ENCODE measurements at places on chromosomes 7 and 10.

- DNase-seq, result peak; percentile 24
Measured at GRCh38 chr7:129612112-129613015, 844 bp downstream of the NRF1 start.

DNA sequence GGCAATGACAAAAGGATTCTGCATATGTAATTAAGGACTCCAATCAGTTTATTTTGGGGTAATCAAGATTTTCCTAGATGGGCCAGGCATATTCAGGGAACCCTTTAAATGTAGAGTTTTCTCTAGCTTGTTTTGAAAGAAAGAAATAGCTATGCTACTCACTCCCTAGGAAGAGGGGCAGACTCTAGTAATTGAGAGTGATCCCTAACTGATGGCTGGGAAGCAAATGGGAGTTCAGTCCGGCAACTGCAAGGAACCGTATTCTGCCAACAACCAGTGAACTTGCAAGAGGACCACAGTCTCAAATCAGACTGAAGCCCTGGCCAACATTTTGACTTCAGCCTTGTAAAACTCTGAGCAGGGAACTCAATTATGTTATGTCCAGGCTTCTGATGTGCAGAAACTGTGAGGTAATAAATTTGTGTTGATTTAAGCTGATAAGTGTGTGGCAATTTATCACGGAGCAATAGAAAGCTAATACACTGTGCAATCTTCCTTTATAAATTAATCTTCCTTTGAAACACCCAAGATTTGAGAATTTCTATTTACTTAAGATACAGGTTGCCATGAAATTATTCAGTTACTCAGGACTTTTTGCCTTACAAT, 14.0 kb downstream of the AOAH start:
- DNase-seq, result no peak

DNA sequence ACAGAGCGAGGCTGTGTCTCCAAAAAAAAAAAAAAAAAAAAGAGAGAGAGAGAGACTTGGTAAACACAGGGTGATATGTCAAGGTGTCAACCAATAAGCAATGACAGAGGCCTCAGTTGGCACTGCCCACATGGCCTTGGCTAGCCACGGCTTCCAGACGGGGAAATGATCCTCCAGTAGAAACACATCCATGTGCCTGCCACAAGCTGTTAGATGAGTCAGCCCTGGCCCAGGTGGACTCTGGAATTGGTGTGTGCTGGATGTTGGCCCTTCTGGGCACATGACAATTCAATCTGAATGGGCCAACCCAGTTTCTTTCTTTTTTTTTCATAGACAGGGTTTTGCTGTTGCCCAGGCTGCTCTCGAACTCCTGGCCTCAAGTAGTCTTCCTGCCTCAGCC, 13.7 kb downstream of the RFC2 start:
- no peak for DNase-seq

GRCh38 chr10:25758041-25758457, 176.0 kb upstream of the MYO3A start:
- DNase-seq, result no peak

GRCh38 chr10:35565602-35566081, 39.5 kb upstream of the GJD4 start:
- DNase-seq, result no peak

- DNase-seq, result no peak
Measured at GRCh38 chr7:5143106-5143505, 46.9 kb upstream of the WIPI2 start.

DNA sequence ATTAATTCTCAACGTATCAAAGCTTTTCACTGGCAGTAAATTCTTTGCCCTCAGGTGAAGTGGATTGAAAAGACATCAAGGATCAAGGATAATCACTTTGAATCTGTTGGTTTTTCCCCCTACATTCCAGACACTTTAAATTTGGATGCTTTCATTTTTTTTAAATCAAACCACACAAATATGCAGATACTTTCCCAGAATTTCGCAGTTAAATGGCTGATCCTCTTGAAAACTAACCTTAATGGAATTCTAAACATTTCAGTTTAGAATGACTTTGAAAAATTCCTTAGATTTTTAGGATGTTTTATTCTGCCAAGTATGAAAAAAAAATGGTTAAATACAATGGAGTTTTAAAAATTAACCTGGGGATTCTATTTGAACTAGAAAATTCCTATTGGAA, 325.9 kb downstream of the GFRA1 start:
- peak; percentile 34 for DNase-seq

GRCh38 chr7:7098280-7098818, 84.0 kb upstream of the C1GALT1 start:
- peak; percentile 39 for DNase-seq

GRCh38 chr7:32074787-32075585, 4.8 kb upstream of the PDE1C start:
- DNase-seq, result no peak

DNA sequence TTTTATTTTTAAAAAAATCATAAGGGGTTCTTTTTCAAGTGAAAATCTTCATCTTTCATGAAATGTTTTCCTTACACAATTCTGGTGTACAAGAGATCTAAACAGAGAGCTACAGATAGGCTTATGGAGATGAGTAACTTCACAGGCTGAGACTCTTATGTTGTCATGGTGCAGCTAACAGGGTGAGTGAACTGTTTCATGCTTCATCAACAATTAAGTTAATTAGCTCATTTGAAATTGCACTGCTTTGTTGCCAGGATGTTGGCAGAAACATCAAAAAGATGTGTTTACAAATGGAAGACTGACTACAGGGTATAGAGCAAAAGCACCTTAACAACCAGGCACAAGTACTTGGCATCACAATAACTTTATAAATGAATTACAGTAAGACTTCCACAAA, 230.8 kb downstream of the FOXP2 start:
- no peak for DNase-seq

DNA sequence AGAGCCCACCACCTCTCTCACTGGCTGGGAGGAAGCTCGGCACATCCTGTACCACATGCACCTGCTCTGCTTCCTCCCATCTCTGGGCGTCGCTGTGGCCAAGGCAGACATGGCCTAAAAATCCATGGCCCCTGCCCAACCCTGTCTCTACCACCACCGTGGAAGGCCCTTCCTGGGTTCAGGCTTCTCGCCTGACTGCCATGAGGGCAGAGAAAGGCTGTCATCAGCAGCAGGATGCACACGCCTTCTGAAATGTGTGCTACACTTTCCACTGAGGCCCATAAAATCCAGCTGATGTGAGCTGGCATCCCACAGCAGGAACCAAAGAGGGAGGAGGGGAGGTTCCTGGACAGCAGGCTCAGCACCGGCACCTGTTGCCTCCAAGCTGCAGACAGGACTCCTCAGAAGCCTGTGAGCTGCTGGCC, 93.4 kb downstream of the PTPRN2 start:
- DNase-seq, result no peak
